ENCODE measurements at places on chromosomes 12 and 14. TPM values are rescaled to one million over a fixed set of nuclear protein-coding genes. Genes with fewer than 3 reads are reported as not detected.

GRCh38 chr12:124717318-124717717 lies 146.3 kb downstream of the SCARB1 start:
- H3K27ac ChIP-seq: no peak overlapping the region
- peaks cover 21% of the 10 kb centered on the region for H3K4me1 ChIP-seq
- no peaks in the 10 kb centered on the region for H3K36me3 ChIP-seq
- H3K27me3 ChIP-seq: no peaks in the 10 kb centered on the region
- no peak for DNase-seq

- DNase-seq: no peak
- H3K4me1 ChIP-seq: no peaks in the 10 kb centered on the region
- no peaks in the 10 kb centered on the region for H3K36me3 ChIP-seq
- H3K4me3 ChIP-seq: no peak overlapping the region
Measured at GRCh38 chr14:75587388-75587787, 9.0 kb downstream of the FLVCR2 start.

- no peaks in the 10 kb centered on the region for H3K4me1 ChIP-seq
- no peak overlapping the region for H3K4me3 ChIP-seq
- H3K27me3 ChIP-seq: peaks cover 3% of the 10 kb centered on the region
- H3K27ac ChIP-seq: no peak overlapping the region
Measured at GRCh38 chr12:79451365-79451764, 239.4 kb downstream of the PAWR start.

GRCh38 chr12:48816143-48816854 lies 2.0 kb upstream of the CACNB3 start:
- peak overlapping the region; percentile 86 for H3K4me3 ChIP-seq
- DNase-seq: no peak
- H3K27ac ChIP-seq: no peak overlapping the region
- H3K36me3 ChIP-seq: no peaks in the 10 kb centered on the region
- H3K27me3 ChIP-seq: peaks cover 26% of the 10 kb centered on the region

Gene NGB
- total RNA-seq: not detected

Gene MMP14
- total RNA-seq: 1.1 TPM

Gene NFE2
- total RNA-seq: not detected

Gene GTF2A1
- total RNA-seq: 42.5 TPM

DNA sequence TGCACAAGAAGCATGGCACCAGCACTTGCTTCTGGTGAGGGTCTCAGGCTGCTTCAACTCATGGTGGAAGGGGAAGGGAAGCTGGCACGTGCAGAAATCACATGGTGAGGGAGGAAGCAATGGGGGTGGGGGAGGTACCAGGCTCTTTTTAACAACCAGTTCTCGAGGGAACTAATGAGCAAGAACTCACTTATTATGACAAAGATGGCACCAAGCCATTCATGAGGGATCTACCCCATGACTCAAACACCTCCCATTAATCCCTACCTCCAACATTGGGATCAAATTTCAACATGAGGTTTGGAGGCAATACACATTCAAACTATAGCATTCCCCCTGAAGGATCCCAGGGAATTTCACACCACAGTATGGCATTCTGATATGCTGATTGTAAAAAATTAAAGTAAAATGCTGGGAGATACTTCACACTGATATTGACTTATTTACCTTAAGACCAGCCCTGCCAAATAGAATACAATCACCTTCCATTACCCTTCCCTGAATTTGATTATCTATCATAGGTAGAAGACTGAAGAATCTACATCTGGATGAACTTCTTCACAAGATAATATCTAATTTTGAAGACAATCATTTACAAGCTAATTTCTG lies 201.7 kb upstream of the PLXNC1 start:
- no peaks in the 10 kb centered on the region for H3K36me3 ChIP-seq
- H3K4me3 ChIP-seq: no peak overlapping the region
- no peak for DNase-seq
- no peaks in the 10 kb centered on the region for H3K4me1 ChIP-seq
- H3K27ac ChIP-seq: no peak overlapping the region
- peaks cover 4% of the 10 kb centered on the region for H3K27me3 ChIP-seq

Gene C12orf56
- not detected for total RNA-seq

Gene DDX24
- 320 TPM for total RNA-seq

DNA sequence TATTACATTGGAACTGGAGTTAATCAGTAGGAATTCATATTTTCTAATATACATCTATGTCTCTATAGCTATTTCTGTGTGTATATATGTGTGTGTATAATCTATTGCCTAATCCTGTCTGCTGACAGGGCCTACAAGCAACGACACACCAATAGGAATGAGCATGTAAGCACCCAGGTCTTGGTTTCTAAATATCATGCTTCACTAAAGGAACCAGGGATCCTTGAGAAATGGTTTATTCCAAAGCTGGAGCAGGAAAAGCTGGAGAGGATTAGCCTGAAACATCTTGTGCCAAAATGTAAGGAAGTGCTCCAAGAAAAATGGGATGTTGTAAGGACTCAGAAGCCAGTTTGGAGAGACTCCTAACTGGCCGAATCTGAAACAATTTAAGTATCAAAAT lies 29.3 kb upstream of the LGALS3 start:
- H3K36me3 ChIP-seq: peaks cover 4% of the 10 kb centered on the region
- no peaks in the 10 kb centered on the region for H3K27me3 ChIP-seq
- no peak overlapping the region for H3K27ac ChIP-seq

Gene CLEC4D
- not detected for total RNA-seq

Gene NFATC4
- total RNA-seq: 1.1 TPM

DNA sequence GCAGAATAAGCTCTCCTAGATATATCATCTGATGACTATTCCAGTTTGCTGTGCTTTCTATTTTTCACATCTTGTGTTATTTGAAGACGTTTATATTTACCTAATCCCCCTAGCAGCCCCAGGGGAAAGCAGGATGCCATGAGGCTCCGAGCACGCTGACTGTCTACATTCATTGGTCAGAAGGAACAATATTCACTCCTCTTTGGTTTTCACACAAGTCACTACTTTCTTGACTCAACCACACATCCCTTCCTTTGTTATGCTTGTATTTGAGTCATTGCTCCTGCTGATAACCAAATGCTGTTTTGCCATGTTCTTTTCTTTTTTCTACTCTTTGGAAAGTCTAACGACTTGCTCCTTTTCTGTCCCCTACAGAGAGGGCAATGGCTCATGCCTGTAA lies 86.5 kb upstream of the SLC38A2 start:
- H3K27me3 ChIP-seq: no peaks in the 10 kb centered on the region
- DNase-seq: peak; percentile 16
- peak overlapping the region; percentile 59 for H3K4me3 ChIP-seq
- H3K4me1 ChIP-seq: peaks cover 61% of the 10 kb centered on the region
- peak overlapping the region; percentile 95 for H3K27ac ChIP-seq

Gene LRRC23
- total RNA-seq: 4.1 TPM

Gene FGF6
- not detected for total RNA-seq

Gene STON2
- total RNA-seq: 0.37 TPM

- H3K27ac ChIP-seq: no peak overlapping the region
- no peaks in the 10 kb centered on the region for H3K36me3 ChIP-seq
- no peaks in the 10 kb centered on the region for H3K4me1 ChIP-seq
- H3K4me3 ChIP-seq: no peak overlapping the region
Measured at GRCh38 chr12:20450591-20451180, 82.3 kb downstream of the PDE3A start.

Gene RPS6KA5
- total RNA-seq: 13.1 TPM

GRCh38 chr12:70920251-70920851 lies at the start of gene PTPRR:
TSS of gene PTPRR (minus strand) at chr12:70920738. CDS start at chr12:70920390, 348 bp downstream.
- H3K27me3 ChIP-seq: peaks cover 30% of the 10 kb centered on the region
- no peak within 1 kb of the TSS for H3K27ac ChIP-seq

DNA sequence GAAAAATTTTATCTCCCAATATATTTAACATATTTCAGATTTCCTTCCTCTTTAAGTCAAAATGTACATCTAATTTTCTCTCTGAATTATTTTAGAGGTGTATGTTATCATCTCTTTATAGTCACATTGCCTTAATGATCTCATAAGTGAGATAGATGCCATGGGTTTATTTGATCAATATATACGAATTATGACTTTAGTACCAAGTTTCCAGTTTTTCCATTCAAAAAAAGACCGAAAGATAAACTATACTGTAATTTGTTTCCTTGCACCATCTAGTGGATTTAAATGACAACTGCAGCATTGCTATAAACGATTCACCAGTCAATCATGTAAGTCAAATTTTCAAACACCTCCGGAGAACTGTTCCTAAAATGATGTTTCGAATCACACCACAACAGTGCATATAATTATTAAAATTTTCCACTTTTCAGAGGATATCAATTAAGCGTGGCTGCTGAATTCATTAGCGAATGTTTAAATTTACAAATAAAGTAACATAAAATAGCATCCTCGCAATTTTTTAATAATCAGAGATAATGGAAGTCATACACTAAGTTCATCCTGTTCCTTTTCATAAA lies 419 bp upstream of the ATXN7L3B start:
- no peaks in the 10 kb centered on the region for H3K27me3 ChIP-seq
- peak overlapping the region; percentile 90 for H3K4me3 ChIP-seq
- peak overlapping the region; percentile 96 for H3K27ac ChIP-seq
- H3K4me1 ChIP-seq: peaks cover 39% of the 10 kb centered on the region

GRCh38 chr14:91324606-91325575 lies 80.4 kb upstream of the GPR68 start:
- H3K27me3 ChIP-seq: no peaks in the 10 kb centered on the region
- peaks cover 50% of the 10 kb centered on the region for H3K36me3 ChIP-seq
- H3K27ac ChIP-seq: peak overlapping the region; percentile 100
- no peak for DNase-seq
- peaks cover 82% of the 10 kb centered on the region for H3K4me1 ChIP-seq
- peak overlapping the region; percentile 89 for H3K4me3 ChIP-seq

DNA sequence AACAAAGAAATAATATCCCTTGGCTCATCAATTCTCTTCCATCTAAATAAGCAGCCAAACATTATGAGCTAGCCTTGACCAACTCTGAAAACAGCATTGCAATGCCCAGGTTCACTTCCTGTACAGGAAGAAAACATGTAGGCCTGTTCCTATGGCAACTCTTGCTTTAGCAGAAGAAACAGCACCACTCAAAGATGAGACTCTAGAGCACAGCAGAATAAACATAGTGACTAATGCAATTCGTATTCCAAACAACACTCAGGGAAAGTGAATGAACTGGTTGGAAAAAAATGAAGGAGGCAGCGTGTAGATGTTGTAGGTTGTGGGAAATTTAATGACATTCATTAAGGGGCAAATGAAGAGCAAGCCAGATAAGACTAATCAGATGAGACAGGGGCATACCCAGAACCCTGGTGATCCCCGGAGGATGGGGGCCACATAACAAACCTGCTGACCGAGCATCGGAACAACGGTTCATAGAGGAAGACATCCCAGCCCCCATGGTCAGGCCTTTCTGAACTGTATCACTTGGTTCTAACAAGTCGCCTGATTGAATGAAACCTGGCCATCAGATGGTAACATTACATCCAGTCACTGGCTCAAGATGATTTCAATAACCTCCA lies 9.0 kb downstream of the ARHGDIB start:
- no peaks in the 10 kb centered on the region for H3K27me3 ChIP-seq
- H3K4me3 ChIP-seq: peak overlapping the region; percentile 76

DNA sequence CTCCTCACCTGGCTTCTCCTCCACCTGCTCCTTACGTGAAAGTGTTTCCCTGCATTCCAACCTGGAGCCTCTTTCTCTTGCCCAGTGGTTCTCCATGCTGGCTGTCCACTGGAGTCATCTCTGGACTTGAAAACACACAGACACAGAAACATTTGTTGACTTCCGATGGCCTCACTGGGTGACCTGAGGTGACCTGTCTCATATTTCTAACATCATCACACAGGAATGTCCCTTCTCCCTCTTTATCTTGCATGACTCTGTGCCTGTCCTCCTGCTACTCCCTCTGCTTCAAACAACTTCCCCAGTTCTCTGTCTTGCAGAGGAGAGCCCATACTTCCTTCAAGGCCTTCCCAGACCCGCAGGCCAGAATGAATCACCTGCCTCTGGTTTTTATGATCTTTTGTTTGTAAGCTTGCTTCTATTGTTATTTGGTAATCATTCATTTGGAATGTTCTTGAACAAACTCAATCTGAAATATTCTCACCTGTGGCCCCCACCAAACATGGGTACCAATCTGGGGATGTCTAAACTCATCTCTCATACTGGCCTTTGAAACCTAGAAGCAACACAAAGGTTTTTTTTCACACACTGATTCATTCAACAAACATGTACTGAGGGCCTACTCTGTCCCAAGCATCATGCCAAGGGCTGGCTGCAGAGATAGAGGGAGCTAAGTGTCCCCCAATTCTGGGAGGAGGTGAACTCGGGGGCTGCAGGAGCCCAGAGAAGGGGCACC lies 9.7 kb upstream of the RIN3 start:
- DNase-seq: no peak
- peaks cover 9% of the 10 kb centered on the region for H3K4me1 ChIP-seq
- H3K36me3 ChIP-seq: no peaks in the 10 kb centered on the region
- H3K4me3 ChIP-seq: no peak overlapping the region

Gene KRT82
- total RNA-seq: not detected

DNA sequence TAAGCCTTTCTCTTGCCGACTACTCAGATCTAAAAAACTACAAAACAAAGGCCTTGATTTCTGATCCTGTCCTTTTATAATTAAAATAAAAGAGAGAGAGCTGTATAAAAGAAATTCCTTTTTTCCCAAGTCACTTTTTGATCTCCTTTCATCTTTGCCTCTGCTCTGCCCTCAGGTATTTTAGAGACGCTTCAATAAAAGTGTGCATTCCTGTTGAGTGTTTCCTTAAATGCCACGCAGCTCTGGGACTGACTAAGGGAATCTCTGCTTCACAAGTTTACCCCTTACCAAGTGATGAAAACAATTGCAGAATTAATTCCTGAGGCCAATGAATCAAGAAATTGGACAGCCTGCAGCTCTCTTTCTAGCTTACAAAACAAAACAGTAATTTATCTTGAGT lies 1109.8 kb downstream of the TMTC2 start:
- H3K36me3 ChIP-seq: no peaks in the 10 kb centered on the region
- no peaks in the 10 kb centered on the region for H3K27me3 ChIP-seq
- no peaks in the 10 kb centered on the region for H3K4me1 ChIP-seq
- H3K4me3 ChIP-seq: no peak overlapping the region
- DNase-seq: no peak
- no peak overlapping the region for H3K27ac ChIP-seq

Gene TSHR
- total RNA-seq: not detected

Gene DLGAP5
- 69.2 TPM for total RNA-seq

- H3K36me3 ChIP-seq: peaks cover 9% of the 10 kb centered on the region
- H3K27ac ChIP-seq: no peak overlapping the region
- no peak overlapping the region for H3K4me3 ChIP-seq
- no peaks in the 10 kb centered on the region for H3K27me3 ChIP-seq
- DNase-seq: no peak
Measured at GRCh38 chr12:111458546-111459172, 52.9 kb downstream of the SH2B3 start.

- H3K36me3 ChIP-seq: no peaks in the 10 kb centered on the region
- H3K4me1 ChIP-seq: peaks cover 15% of the 10 kb centered on the region
- peak overlapping the region; percentile 81 for H3K4me3 ChIP-seq
- peaks cover 79% of the 10 kb centered on the region for H3K27me3 ChIP-seq
Measured at GRCh38 chr14:60722357-60723115, 1.6 kb downstream of the SIX4 start.

Gene LTBP2
- 0.10 TPM for total RNA-seq

Measured in activated naive CD8-positive, alpha-beta T cell treated with anti-CD3 and anti-CD28 coated beads for 36 hours (primary cell).